Activated CD4-positive, alpha-beta memory T cell treated with anti-CD3 and anti-CD28 coated beads, Interleukin-2, amount 10 ng/mL, durations not matched to agents 7 days and 5 days (primary cell): ENCODE measurements at places on chromosomes 2 and 18. TPM values are rescaled to one million over a fixed set of nuclear protein-coding genes. Genes with fewer than 3 reads are reported as not detected.

- no peak for DNase-seq
Measured at GRCh38 chr2:129499747-129500146, 479.7 kb upstream of the RAB6C start.

GRCh38 chr2:159096901-159097300, 128.5 kb downstream of the TANC1 start:
- DNase-seq: no peak

DNA sequence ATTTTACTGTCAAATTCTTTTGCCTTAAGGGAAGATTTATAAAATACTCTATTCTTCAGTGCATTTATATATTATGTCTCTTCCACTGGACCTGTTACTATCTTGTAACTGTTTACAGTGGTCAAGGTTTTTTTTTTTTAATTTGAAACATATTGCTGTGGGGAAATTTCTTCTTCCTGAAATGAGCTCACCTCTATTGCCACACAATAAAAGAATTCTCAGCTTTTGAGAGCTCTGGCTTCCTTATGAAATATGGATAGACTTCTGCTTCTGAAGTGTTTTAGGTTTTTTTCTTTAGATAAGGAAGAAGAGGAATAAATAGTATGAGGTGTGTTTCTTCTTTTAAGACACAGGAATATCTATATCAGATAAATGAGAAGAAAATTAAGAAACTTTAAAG, 7.7 kb downstream of the VRK2 start:
- DNase-seq: no peak

DNA sequence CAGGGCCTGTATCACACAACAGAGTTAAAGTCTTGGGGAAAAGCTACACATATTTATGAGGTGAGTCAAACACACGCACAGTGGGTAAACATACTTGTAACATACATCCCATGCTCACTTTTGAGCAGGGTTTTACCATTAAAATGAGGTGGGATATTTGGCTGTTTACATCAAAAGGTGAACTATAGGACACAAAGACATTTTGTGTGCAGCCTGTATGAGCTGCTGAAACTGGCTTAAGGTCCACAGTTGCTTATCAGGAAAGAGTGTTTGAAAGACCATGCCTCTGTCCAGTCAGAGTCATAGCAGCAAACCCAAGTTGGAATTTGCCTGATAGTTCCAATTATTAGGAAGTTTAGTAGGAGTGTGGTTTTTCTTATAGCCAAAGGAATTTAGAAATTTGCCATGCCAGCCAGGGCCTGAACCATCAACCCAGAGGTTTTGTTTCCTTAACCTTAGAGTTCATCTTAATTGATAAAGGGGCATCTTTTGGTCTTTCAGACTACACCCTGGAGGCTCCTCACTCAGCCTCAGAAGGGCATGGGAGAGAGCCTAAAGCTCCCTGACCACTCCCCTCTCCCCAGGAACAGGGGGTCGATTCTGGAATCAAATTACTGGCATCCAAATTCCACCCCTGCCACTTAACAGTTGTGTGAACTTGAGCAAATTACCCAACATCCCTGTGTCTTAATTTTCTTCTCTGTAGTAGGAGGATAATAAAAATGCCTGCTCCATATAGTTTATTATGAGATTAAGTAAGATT, 29.9 kb upstream of the L3MBTL4 start:
- DNase-seq: no peak

DNA sequence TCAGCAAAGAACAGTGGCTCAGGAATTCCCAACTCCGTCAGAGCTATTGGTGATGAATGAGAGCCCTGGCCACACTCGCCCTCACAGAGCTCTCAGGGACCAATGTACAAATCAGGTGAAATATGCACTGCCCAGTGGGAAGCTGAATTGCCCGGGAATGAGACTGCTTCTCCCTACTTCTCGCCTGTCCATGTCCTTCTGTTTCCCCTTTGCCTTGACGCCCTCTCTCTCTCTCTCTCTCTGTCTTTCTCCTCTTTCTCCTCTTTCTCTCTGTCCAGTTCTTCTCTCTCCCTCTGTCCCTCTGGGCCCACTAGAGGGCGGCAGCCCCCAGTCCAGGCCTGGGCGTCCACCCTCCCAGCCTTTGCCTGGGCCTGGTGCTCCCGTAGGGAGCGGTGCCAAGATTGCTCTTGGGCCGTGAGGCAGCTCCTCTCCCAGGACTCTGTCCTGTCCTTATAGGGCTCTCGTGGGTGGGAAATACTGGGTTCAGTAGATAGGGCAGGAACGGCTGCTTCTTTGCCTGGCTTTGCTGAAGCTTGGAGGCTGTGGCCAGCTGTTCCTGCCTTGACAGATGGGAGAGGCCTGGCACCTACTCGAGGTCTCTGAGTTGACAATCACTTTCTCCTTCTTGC, 28.4 kb upstream of the PUM2 start:
- DNase-seq: no peak

DNA sequence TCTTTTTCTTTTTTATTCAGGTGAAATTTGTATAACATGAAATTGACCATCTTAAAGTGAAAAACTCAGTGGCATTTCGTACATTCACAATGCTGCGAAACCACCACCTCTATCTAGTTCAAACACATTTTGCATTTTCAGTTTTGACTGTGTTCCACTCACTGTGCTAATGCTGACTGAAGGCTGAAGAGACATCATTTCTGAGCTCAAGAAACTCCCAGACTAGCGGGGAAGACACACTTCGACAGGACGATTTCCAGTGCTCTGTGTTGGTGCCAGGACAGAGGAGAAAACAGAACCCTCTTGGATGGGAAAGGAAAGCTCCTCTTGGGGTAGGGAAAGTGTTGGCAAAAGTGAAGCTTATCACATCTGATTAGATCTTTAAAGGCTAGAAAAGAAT, 44.2 kb upstream of the CBLN2 start:
- DNase-seq: no peak

DNA sequence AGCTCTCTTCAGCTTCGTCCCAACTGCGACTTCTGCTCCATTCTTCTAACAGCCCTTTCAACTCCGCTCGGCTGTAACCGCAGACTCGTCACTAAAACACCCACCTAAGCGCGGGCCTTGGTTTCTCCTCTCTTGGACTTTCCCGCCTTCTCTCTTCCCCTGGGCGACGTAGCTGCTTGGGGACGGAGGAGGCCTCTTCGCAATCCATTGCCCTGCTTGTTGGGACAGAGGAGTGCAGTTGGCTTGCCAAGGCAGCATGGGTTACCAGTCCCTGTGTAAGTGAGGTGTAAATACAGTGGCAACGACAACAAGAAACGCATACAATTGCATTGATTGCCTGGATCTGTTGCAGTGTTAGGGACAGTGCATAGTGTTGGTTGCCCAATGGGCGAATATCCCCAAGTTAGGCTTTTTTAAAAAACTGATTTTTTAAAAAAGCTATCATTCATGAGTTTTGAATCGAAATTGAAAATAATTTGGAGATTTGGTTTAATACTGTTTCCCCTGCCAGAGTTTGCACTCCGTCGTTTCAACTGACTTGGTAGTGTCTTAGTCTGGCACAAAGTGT, 484 bp upstream of the DARS1 start:
- no peak for DNase-seq

DNA sequence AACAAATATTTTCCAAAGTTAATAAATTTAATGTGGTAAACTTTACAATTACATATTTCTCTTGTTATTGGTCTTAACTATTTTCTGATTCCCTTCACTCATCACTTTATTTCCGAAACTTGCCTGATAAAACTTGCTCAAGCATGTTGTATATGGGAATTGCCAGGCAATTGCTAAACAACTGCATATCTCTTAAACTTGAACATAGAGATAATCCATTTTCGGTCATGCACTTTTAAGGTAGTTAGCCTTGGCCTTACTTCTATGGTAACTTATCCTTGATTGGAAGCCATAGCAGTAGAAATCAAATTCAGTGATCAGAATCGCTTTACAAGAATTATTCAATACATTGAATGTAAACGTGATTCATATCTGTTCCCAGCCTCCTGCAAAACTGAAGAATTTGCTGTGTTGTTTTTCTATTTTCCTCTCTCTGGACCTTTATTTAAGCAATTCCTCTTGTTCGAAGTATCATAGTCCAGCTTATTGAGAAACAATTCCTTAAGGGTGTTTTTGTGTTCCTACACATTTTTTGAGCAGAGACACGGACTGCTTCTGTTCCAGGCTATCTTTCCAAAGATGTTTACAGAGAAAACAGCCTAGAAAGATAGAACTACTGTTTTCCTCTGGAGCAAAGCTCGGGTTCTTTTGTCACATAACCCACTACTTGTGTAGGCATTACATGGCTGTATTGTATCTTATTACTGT, 674.3 kb downstream of the IRS1 start:
- no peak for DNase-seq

GRCh38 chr2:1800716-1801388, 56.5 kb upstream of the PXDN start:
- no peak for DNase-seq

GRCh38 chr2:102114851-102115497, 27.6 kb upstream of the IL1R1 start:
- DNase-seq: no peak

GRCh38 chr2:140041239-140041638, 1261.0 kb upstream of the NXPH2 start:
- no peak for DNase-seq

DNA sequence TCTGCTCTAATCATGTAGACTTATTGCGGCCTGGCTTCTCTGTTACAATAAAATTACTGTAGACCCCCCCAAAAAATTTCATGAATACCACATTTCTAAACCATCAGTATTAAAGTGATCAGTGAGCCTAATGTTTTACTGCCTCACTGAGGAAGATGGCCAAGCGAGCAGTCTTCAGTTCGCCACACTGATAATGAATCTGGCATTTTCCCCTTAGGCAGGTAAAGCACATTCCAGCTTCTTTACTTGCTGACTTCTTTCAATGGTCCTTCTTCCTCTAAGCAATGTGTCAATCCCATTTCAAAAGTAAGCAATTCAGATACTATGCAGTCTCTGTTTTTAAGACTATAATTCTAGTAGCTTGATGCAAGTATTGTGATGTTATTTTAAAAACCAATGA, 137.6 kb downstream of the LAMA1 start:
- DNase-seq: no peak

DNA sequence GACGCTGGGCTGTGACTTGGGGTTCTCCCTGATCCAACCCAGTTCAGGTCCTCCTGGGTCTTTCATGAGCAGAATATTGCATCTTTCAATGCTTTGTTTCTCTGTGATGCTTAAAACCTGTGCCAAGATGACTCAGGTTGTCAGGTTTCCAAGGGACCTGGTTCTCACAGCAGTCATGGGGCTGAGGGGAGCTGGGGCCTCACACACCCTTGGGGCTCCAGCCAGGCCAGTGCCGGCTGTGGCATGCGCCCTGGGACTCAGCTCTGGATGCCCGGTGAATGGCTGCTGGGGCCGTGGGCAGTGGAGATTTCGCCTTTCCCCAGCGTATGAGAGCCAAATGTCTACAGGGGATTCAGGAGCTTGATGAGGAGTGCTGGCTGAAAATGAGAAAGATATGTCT, 29.6 kb downstream of the EDAR start:
- no peak for DNase-seq

GRCh38 chr2:26176279-26176615, 3.4 kb downstream of the GAREM2 start:
- DNase-seq: no peak

GRCh38 chr2:10331702-10332401, 29.1 kb downstream of the HPCAL1 start:
- peak; percentile 62 for DNase-seq

GRCh38 chr2:149057401-149057800, 18.9 kb downstream of the LYPD6B start:
- DNase-seq: no peak

DNA sequence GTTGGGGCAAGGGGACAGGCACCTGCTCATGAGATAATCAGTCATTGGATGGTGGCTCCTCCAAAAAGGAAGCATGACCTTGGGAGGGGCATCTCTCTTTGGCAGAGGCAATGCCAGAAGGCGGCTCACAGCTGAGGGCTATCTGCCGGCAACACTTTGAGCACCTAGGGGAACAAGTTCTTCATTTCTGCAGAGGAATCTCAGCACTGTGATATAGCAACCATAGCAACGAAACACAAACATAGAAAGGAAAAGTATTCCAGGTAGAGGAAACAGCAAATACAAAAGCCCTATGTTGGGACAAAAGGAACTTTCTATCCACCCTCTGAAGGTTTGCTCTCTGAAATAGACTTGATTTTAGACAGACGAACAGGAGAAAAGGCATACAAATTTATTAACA, 89.1 kb upstream of the NEDD4L start:
- no peak for DNase-seq

DNA sequence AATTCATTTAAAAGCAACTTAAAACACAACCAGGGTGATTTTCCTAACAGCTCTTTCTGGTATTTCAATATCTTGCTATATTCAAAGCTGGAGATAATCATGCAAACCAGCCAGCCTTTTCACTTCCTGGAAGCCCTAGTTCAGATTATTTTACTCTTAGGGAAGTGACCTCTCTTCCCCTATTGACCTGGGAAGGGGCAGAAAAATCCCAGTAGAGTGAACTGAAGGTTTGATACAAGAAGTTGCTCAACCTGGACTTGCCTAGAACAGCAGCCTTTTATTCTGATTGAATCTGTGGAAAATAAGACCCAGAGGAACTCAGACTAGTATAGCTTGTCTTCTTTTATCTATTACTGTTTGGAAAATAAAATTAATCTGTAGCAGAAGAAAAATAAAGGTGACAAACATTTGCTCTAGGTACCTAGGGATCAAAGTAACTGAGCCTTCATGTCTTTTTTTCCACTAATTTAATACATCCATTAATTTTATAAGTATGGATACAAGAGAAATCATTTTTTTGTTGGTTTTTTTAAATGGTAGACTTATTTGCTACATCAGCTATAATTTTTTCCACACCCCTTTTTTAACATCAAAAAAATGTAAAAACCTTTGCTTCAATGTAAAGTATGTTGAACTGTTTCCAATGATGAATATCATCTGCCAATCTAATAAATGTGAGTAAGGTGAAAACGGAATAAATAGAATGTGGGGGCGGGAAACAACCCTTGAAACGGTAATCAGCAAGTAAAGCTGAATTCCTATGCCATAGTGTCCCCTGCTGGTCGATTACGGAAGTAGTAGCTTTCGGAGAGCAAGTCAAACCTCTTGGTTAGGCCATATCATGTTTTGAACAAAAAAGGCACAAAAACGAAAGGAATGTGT, 629.9 kb downstream of the NRXN1 start:
- DNase-seq: peak; percentile 26

- DNase-seq: no peak
Measured at GRCh38 chr2:46361920-46362666, 64.9 kb downstream of the EPAS1 start.

- no peak for DNase-seq
Measured at GRCh38 chr2:217008794-217009193, 148.9 kb upstream of the TNP1 start.

- DNase-seq: no peak
Measured at GRCh38 chr2:105486762-105487141, 87.9 kb upstream of the FHL2 start.

GRCh38 chr2:175576875-175577274, 395.4 kb upstream of the ATP5MC3 start:
- DNase-seq: no peak

- no peak for DNase-seq
Measured at GRCh38 chr2:175323162-175323561, 141.7 kb upstream of the ATP5MC3 start.

GRCh38 chr2:178265851-178266250, 71.5 kb downstream of the OSBPL6 start:
- DNase-seq: no peak

GRCh38 chr18:62023536-62023935, 130.7 kb upstream of the RNF152 start:
- DNase-seq: no peak

The GYPC gene
- 133 TPM for total RNA-seq

The GNAL gene
- total RNA-seq: 0.25 TPM

The GAD1 gene
- 1.5 TPM for total RNA-seq

The COL3A1 gene
- total RNA-seq: not detected

The SF3B6 gene
- total RNA-seq: 88.2 TPM

The GALNT1 gene
- total RNA-seq: 44.0 TPM

The CYP27C1 gene
- total RNA-seq: not detected

The MATN3 gene
- not detected for total RNA-seq

The DNER gene
- total RNA-seq: not detected
